ENCODE measurements at places on chromosomes 12 and 14. TPM values are rescaled to one million over a fixed set of nuclear protein-coding genes. Genes with fewer than 3 reads are reported as not detected.

Gene CLEC2A
- not detected for total RNA-seq

Gene GYS2
- total RNA-seq, result not detected

Gene KRT75
- total RNA-seq, result not detected

Gene TOMM20L
- total RNA-seq, result not detected

Gene NUDT4
- total RNA-seq, result 41.6 TPM

Gene ARMH4
- total RNA-seq, result 0.59 TPM

Gene RHOJ
- 20.3 TPM for total RNA-seq

Gene PDZRN4
- total RNA-seq, result not detected

Gene IQSEC3
- total RNA-seq, result not detected

Gene PUS1
- total RNA-seq, result 37.7 TPM

Gene ADCY4
- 26.8 TPM for total RNA-seq

Gene GPR162
- 0.30 TPM for total RNA-seq

Gene MYF6
- total RNA-seq, result not detected

Gene POTEG
- not detected for total RNA-seq

Gene FUT8
- 17.6 TPM for total RNA-seq

Gene RND1
- 4.1 TPM for total RNA-seq

Gene GPHN
- total RNA-seq, result 20.9 TPM

Gene C12orf60
- total RNA-seq, result 1.1 TPM

Gene KRT71
- not detected for total RNA-seq

Gene ARHGAP9
- not detected for total RNA-seq

Gene ACOT4
- 1.4 TPM for total RNA-seq

Gene CNPY2
- total RNA-seq, result 107 TPM

Gene CPNE6
- not detected for total RNA-seq

Gene CCDC184
- not detected for total RNA-seq

Gene SIX4
- total RNA-seq, result 1.00 TPM

Gene PPP1R1A
- not detected for total RNA-seq

Gene INHBE
- not detected for total RNA-seq

Gene HCAR1
- 0.13 TPM for total RNA-seq

Gene AHNAK2
- 65.5 TPM for total RNA-seq

Gene NOVA1
- total RNA-seq, result 0.15 TPM

Gene ANKRD9
- 29.8 TPM for total RNA-seq

Gene FAIM2
- total RNA-seq, result not detected

Gene RERGL
- total RNA-seq, result not detected

Gene EFCAB11
- 4.1 TPM for total RNA-seq

Gene PRIMA1
- total RNA-seq, result not detected

Gene HSPB8
- total RNA-seq, result 19.1 TPM

Gene SAMD15
- total RNA-seq, result 0.64 TPM

Gene CMA1
- not detected for total RNA-seq

Gene RD3L
- total RNA-seq, result not detected
